Activated naive CD8-positive, alpha-beta T cell treated with anti-CD3 and anti-CD28 coated beads for 36 hours (primary cell): ENCODE measurements at places on chromosomes 12 and 14. TPM values are rescaled to one million over a fixed set of nuclear protein-coding genes. Genes with fewer than 3 reads are reported as not detected.

DNA sequence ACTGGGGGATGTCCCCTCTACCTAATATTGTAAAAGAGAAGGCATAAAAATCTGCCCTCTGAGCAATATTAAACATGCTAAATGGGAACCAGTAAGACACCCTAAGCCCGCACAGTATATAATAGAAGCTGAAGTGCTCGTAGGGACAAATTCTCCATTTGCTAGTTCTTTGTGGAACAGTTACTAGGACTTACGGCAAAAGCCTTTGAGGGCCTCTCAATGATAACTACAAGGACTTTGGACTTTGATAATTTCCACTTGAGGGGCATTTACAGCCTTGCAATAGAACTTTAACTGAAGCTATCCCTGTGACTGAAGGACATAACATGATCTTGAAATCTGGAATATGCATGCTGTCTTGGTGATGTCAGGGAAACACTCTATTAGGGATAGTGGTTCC is 111.5 kb upstream of the IFNG-AS1 start:
- no peak for DNase-seq

- DNase-seq: no peak
These were observed 17.6 kb downstream of the PTPRB start for GRCh38 chr12:70619471-70620152.

The LTBP2 gene
- total RNA-seq: 0.10 TPM

- DNase-seq: no peak
These were observed 155.1 kb upstream of the BTG1 start for GRCh38 chr12:92300777-92301176.

DNA sequence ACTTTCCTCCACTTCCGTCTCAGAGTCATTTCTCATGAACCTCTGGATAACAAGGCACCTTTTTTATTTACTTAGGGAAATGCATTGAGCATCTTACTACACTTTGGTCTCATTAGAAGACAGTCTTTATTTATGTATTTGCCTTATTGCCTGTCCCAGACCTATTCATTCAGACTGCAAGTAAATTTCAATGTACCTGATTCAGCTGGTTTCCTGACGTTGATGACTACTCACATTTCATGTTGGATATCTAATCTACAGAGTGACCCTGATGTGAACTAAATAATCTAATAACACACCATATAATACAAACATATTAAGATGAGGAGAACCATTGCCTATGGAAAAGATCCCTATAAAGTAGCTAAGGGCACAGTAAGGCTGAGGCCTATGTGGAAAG is 267.7 kb downstream of the SLC6A15 start:
- DNase-seq: no peak

- no peak for DNase-seq
These were observed 58.7 kb upstream of the NCOR2 start for GRCh38 chr12:124625867-124626675.

GRCh38 chr12:108792361-108793292 is 61.3 kb upstream of the CORO1C start:
- no peak for DNase-seq

The MFAP5 gene
- total RNA-seq: not detected

GRCh38 chr12:69046920-69047319 is 113.9 kb upstream of the CPM start:
- no peak for DNase-seq

DNA sequence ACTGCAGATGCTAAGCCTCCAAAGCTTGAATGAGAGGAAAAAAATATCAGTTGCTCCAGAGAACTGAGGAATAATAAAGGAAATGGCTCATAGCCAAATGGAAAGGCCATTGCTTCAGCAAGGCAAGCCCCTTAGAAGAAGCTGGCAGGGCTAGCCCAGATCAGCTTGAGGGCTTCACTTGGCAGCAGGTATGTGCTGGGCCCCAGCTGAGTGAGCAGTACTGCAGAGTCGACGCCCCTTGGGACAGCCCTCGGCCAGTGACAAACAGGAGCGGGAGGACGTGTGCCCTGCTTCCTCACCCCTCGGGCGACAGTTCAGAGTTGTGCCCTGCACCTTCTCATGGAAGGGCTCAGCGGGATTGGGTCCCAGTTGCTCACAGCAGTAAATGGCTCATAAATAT is 1031.2 kb upstream of the TMEM132C start:
- no peak for DNase-seq

The B4GALNT3 gene
- total RNA-seq: 1.1 TPM

The C1QL4 gene
- not detected for total RNA-seq

- no peak for DNase-seq
These were observed 94.4 kb downstream of the SYT1 start for GRCh38 chr12:78958941-78959340.

The TAS2R43 gene
- 0.29 TPM for total RNA-seq

GRCh38 chr12:93552427-93552826 is 20.0 kb upstream of the SOCS2 start:
- DNase-seq: no peak

The IL26 gene
- total RNA-seq: not detected

The STYK1 gene
- 0.56 TPM for total RNA-seq
